ENCODE measurements at places on chromosomes 13 and 19.

GRCh38 chr13:66222127-66222526, 1008.0 kb downstream of the PCDH9 start:
- DNase-seq = no peak

- DNase-seq = peak; percentile 30
Measured at GRCh38 chr13:30409886-30410704, 12.2 kb upstream of the UBE2L5 start.

DNA sequence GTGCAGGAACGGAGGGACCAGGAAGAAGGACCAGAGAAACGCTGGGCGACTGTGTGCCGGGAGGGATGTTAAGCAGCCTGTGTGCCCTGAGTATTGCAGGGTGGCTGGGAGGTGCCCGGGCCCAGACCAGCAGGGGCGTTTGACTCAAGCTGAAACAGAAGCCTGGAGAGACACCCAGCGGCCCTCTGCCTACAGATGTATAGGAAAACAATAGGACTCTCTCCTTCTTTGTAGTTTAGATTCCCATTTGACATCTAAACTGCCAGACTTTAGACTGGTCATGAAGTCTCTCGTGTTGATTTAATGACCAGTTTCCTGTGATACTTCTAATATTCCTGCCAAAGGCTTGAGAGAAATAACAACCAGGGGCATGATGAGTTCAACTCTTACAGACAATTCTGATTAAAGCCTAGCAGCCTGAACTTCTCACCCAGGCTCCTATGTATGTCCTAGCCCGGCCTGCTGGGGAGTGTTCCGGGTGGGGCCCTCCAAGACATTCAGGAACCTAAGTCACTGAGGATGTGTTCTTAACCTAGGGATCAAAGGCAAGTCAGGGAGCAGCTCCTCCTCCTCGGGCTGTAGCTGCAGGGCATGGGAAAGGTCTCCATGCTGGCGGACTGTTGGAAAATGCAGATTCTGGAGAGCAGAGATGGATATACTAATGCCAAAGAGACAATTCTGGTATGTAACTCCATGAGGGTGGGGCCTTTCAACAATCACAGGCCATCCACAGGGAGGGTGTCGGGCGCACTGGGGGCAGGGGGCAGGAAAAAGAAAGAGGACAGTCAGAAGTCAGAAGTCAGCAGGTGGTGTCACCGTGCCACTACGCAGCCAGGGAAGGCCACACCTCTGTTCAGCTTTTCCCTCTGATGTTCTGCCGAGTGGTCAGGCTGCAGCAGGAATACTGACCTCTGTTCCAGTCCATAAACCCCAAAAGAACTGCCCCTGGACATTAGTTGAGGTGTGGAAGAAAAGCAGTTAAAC, 131.8 kb downstream of the STARD13 start:
- DNase-seq = no peak

DNA sequence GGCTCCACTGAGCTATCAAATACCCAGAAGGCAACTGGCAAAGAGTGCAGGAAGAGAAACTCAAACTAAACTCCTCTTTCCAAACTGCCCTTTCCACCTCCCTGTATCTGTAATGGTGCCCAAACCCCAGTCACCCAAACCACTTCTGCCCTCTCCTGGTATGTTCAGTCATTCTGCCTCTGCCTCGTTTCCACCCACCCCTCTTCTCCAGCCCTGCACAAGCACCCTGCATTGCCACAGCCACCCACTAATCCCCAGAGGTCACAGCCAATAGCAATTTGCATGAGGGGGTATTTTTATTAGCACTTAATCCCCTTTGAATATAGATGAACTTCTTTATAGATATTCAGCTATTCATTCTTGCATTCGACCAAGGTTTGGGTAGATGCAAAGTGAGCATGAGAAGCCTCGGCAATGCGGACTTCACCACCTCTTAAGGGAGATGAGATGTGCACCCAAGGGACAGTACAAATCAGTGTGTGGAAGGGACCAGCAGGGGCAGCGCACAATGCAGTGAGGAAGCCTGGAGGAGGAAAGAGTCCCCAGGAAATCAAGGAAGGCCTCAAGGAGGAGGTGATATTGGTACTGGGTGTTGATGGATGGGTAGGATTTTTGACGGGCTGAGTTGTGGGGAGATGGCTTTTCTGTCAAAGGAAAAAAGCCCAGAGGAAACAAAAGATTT, 12.4 kb downstream of the TMEM272 start:
- peak; percentile 25 for DNase-seq

DNA sequence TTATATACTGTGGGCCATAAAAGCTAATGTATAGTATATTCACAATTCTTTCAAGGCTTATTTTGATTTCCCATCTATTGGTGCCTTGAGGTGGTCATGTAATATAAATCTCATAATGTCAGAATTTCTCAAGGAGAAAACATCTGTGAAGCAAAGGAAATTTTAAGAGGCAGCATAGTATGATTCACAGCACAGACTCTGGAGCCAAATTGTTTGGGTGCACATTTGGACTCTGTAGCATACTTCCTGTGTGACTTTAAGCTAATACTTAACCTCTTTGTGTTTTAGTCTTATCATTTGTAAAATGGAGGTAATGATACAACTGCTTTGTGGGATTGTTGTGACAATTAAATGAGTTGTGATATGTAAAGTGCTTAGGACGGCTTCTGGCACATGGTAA, 67.6 kb downstream of the PIBF1 start:
- peak; percentile 0 for DNase-seq

DNA sequence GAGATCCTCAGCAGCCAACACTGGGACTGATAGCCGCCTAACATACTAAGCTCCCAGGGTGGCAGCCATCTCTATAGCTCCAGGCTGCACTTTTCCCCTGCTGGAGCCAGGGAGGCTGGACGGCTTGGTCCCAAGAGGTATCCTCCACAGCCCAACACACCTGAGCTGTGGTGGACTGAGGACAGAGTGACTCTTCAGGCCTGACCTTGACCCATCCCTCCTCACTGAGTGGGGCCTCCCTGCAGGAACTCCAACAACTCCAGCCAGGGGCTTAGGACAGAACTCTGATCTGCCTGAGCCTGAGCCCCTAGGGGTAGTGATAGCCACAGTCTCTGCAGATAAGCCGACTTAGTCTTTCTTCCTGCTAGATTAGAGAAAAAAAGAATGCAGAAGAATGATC, 958.1 kb upstream of the PRR20A start:
- DNase-seq = no peak

DNA sequence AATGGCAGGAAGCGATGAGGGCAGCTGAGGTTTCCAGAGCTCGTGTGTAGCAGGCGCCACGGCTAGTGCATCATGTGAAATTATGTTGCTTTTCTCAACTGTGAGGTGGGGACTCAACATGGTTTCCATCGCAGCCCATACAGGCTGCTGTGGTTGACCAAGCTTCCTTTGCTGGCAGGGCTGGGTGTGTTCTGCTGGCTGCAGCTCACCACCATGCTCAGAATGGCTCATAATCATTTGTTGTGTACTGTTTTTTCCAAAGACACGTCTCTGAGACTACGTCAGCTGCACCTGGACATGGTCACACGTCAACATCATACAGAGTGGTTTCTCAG, 16.1 kb upstream of the RASA3 start:
- no peak for DNase-seq

GRCh38 chr19:47096100-47096704, 17.4 kb downstream of the ZC3H4 start:
- no peak for DNase-seq

GRCh38 chr13:50410921-50411746, 395.9 kb downstream of the KCNRG start:
- peak; percentile 81 for DNase-seq

DNA sequence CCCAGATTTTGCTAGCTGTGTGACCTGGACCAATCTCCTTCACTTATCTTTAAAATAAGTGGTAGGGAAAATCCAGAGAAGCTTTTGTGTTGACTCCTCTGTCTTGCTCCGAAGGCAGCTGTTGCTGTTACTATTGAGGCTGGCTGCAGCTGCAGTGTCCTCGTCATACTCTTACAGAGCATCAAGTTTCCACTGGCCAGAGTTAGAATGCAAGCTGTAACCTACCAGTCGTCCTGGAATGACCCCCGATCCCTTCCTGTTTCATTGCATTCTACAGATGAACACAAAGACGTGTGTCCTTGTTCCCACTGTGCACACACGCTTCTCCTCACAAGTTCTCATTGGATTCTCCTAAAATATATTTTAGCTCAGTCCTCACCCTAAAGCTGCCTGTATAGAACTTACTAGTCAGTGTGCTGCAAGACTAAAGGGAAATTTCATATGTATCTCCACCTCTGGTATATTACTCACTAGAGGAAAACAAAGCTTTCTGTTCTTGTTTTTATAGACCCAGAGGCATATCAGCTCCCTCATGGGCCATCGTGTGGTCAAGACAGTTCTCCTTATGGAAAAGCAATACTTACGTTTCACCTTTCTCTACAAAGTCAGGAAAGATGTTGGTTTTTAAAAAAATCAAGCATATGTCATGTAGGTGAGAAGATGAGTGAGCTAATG, 589.8 kb downstream of the LMO7 start:
- DNase-seq = no peak

- DNase-seq = peak; percentile 12
Measured at GRCh38 chr13:92573467-92574057, 653.0 kb upstream of the GPC6 start.

DNA sequence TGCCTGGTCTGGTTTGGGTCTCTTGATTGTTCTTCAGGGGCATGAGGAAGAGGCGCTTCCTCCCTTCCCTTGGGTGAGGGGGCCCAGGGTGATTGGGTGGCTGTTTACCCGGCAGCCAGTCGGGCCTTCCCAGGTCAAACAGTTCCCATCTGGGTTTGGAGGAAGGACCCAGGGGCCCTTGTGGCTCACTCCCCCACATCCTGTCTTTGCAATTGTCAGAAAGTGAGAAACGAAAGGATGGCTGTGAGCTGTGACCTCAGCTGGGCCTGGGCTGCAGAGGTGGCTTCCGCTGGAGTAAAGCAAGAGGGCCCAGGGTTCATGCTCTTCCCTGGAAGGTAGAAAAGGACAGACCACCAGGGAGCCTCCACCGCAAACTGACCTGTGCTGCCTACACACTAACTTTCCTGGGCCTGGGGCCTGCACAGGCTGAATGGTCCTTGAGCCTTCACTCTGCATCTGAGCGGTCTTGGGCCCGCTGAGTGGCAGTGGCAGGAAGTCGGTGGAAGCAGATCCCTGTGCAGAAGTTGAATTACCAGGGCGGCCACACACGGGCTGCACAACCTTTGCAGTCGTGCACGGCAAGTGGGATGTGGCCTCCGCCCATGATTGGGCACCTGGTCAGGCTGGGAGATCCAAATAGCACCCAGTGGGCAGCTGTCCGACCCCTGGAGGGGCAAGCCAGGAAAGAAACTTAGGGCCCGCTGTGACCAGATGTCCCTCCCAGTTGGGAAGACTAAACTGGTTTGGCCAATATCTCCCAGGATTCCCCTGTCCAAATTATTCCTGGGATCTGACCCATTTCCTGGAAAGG, 5.3 kb upstream of the CD79A start:
- no peak for DNase-seq
